ENCODE measurements at places on chromosomes 7 and 10.
A peak's percentile ranks its signal among the peaks of the same experiment; 100 is the strongest.

- peak; percentile 81 for DNase-seq
Observed at GRCh38 chr10:11178606-11179515, 161.2 kb downstream of the CELF2 start.

GRCh38 chr7:36621396-36621795, 102.9 kb downstream of the AOAH start:
- no peak for DNase-seq

GRCh38 chr10:52170776-52171175, 143.3 kb upstream of the DKK1 start:
- DNase-seq = no peak

GRCh38 chr10:128180843-128181242, 54.6 kb upstream of the MKI67 start:
- no peak for DNase-seq

GRCh38 chr7:151215396-151215795, 5.1 kb upstream of the H2BK1 start:
- DNase-seq = no peak
